ENCODE measurements at places on chromosomes 1 and 21.

DNA sequence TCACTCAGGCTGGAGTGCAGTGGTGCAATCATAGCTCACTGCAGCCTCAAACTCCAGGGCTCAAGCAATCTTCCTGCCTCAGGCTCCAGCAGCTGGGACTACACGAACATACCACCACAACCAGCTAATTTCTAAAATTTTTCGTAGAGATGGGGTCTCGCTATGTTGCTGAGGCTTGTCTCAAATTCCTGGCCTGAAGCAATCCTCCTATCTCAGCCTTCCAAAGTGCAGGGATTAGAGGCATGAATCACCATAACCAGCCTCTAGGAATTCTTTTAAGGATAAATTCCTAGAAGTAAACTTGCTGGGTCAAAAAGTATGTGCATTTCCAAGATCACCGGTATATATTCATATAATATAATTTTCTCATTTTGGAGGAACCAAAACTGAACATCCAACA lies 17.6 kb upstream of the HUNK start:
- DNase-seq: no peak

GRCh38 chr1:183228347-183229220 lies 42.5 kb downstream of the LAMC2 start:
- no peak for DNase-seq

DNA sequence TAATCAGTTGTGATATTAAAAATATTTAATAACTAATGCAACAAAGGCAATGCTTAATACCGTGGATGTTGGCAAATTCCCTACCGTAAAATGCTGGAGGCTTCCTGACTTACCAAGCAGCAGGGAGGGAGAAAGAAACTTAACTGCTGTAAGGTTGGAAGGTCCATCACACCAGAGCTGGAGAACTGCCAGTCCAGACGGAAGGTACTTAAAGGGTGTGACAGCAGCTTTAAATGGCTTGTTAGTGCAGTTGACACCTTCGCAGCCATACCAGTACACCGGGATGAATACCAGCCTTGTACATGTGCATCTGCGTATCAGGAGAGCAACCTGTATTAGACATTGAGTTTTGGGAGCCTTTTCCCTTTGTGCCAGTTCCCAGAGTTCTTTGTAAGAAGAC lies 269.5 kb upstream of the NCAM2 start:
- no peak for DNase-seq

DNA sequence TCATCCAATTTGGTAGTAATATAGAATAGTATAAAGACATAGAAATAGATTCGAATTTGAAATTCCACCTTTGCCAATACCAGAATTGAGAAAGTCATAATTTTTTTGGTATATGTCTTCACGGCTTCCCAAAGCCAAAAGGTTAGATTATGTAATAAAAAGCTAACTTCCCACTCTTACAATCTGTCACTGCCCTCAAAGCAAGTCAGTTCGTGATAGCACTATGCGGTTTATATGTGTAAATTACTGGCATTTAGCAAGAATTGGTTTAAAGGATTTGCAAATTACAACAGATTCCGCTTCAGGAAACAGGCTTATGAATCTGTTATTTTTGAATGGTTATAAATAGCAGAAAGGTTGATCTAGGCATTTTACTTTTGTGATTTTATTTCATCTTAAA lies 679.4 kb upstream of the ADGRL2 start:
- no peak for DNase-seq

GRCh38 chr1:157360023-157360390 lies 192.3 kb downstream of the FCRL5 start:
- peak; percentile 89 for DNase-seq

DNA sequence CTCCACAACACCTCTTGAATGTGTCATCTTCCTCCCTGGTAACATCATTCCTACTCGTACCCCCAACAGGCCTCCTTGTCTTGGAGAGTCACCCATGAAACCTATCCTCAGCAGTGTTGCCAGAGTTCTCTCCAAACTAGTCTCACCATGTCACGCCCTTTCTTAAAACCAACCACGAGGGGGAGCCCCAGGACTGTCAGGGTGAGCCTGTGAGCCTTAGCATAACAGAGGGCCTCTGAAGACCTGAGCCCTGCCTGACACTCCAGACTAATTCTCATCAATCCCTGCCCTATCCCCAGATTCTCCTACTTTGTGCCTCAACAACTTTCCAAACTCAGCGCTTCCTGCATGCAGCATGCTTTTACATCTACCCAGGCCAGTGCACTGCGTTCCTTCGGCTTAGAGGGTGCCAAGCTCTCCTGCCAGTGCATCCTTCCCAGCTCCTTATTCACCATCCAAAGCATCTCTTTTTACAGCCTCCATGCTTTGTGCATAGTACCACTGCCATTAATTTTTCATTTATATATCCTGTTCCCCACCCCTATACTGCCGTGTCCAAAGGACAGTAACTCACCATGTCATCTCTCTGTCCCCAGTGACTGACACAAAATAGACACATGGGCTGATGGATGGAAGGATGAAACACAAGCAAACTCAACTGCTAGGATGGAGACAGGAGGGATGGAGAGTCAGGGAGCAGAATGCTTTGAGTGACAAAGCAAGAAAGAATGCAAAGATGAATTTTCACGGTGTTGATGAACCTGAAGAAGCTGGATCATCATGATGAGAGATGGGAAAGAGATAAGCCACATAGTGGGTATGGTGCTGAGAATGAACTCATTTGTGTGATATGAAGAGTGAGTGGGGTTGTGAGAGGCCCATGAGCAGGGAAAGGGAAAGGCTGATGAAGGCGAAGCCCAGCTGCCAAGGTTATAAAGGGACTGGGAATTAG lies 34.0 kb downstream of the ZNF697 start:
- DNase-seq: peak; percentile 41

DNA sequence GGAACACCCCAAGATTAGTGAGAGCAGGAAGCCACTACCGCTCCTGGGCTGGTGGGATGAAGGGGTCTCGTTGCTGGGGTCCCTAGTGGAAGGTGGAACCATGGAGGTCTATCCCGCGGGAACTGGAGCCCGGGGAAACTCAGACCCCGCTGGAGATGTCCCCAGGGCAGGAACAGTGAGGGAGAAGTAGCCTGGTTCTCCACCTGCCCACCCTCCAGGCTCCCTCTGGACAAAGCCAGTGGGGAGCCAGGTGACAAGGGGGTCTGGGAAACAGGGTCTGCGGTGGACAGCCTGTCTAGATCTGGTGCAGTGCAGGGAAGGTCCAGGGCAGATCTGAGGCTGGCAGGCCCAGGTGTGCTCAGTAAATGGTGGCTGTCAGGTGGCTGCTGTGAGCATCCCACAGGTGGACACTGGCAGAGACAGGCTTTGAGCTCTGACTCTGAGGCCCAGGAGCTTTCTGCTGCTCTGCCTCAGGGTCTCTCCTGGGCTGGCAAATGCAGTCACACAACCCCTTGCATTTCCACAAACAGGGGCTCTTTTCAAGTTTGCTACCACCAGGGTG lies 88.0 kb upstream of the TLR5 start:
- no peak for DNase-seq

- DNase-seq: no peak
Observed at GRCh38 chr1:7940745-7941436, at the start of gene TNFRSF9. TNFRSF9 (minus strand) TSS chr1:7940839; CDS start chr1:7939994, 845 bp downstream.

DNA sequence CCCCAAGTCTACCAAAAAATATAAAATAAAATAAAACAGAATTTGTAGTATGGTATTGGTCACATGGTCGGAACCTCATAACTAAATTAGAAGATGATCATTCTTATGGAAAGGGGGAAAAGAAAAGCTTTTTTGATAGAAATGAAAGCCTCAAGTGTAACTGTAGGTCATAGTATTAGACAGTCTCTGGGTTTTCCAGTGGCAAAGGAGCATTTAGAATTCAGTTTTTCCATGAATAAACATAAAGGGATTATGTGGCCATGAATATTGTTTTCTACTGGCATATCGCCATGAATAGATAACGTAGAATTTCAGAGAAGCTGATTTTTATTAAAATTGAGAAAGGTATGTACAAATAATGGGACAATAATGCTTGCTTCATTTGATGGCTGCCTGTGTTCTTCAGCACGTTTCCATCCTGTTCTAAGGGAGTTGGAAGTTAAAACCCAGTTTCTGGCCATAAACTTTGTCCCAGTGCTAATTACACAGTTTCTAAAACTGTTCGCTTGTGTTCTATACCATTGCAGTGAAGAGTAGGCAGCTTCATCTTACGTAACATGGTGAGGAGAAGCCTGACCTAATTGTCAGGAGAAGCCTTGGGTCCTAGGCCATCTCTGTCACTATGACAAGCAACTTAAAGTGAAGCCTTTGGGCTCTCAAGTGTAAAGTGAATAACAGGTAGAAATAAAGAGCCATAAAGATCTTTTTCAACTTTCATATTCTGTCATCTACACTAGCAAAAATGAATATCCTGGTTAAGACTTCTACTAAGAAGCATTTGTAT lies 70.5 kb upstream of the PGD start:
- no peak for DNase-seq

GRCh38 chr1:201666645-201667044 lies 127.7 kb downstream of the NAV1 start:
- DNase-seq: no peak

- no peak for DNase-seq
Observed at GRCh38 chr1:107546576-107546975, 405.7 kb downstream of the NTNG1 start.

DNA sequence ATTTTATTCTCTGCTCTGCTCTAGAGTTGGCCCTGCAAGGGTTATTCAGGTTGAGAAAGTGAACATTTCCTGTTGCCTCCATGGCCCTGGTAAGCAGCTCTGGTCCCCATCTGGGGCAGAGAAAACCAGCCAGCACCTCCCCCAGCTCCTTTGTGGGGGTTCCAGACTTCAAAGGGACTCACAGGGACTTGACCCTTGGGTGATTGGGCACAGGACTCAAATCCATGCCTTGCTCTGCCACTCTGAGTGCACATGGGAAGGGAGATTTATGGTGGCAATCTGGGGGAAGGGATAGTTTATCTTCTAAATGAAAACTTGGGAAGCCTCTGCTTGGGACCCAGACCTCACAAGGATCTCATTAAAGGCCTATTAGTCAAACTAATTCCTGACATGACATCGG lies 212.8 kb downstream of the FOXD2 start:
- DNase-seq: no peak

DNA sequence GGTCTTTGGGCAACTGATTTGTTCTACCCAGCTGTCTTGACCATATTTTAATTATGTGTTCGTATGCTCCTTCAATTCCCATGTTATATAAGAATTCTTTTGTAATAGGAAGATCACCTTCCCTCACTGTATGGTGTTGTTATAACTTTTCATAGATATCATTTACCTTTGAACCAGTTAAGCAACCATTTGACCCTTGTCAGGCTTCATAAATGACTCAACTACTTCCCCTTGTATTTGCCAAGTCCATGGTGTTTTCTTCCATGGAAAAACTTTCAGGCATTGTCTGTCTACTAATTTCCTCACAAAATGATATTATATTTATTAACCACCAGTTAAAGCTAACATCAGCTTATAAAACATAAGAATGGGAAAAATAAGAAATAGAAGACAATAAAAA lies 5.1 kb downstream of the BPNT1 start:
- DNase-seq: no peak
